ENCODE measurements at places on chromosomes 1 and 21.

DNA sequence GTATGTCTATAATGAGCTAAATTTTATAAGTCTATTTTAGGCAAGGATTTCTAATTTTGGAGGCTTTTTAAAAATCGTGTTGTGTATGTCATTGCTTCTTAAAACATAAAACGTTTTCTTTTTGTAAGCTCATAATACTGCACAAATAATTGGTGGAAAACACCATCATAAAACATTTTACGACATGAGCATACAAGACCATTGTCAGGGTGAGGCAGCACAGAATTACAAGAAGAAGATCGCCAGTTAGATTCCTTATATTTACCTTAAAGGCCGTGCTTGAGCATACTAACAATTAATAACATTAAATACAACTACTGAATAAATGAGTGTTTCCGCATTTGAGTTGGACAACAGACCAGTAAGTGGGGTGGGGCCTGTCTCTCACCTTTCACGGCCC lies 19.1 kb upstream of the LMX1A start:
- DNase-seq, result no peak

DNA sequence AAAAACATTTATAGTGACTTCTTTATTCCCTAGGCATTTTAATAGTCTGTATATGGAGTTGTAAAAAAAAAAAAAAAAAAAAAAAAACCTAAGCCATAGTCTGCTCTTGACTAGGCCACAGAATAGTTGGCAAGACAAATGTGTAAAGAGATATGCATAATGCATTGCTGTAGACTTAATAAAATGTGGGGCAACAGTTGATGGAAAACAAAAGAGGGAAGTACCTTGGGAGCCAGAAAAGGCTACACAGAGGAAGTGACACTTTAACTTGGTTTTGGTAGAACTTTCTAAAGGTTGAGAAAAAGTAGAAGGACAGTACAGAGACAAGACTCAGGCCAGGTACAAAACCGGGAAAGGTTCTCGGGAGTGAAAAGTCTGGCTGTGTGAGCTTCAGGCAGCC lies 802.9 kb upstream of the ADAMTS5 start:
- no peak for DNase-seq

GRCh38 chr21:36403713-36404112 lies 18.5 kb downstream of the CHAF1B start:
- no peak for DNase-seq

DNA sequence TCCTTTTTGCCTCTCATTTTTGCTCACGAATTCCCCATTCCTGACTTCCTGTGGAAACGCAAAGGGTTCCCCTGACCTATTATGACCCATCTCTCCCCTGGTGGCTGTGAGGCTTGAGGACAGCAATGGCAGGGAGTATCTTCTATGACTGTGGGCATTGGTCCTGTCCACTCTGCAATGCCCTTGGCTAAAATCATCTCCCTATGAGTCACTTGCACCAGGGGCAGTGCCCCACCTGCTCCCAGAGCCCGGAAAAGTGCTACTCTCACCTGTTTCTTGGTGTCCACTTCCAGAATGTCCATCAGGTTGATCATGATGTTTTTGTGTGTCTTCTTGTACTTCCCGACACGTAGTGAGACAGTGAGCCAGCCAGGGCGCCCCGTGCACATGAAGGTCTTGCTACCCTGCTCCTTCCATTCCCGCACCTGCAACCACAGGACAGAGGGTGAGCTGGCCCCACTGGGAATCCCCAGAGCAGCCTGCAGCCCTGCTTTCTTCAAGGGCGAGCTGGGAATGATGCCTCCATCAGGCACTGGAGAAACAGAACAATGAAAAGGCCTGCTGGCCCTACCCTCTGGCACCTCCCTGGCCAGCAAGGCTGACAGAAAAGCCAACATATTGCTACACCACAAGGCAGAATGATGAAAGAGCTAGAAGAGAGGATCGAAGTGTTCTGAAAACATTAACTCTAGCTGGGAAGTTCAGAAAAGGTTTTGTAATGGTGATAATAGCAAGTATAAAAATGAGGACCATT lies 3.5 kb downstream of the DHCR24 start:
- DNase-seq, result no peak

- DNase-seq, result no peak
Measured at GRCh38 chr1:229950020-229950419, 117.0 kb upstream of the GALNT2 start.

DNA sequence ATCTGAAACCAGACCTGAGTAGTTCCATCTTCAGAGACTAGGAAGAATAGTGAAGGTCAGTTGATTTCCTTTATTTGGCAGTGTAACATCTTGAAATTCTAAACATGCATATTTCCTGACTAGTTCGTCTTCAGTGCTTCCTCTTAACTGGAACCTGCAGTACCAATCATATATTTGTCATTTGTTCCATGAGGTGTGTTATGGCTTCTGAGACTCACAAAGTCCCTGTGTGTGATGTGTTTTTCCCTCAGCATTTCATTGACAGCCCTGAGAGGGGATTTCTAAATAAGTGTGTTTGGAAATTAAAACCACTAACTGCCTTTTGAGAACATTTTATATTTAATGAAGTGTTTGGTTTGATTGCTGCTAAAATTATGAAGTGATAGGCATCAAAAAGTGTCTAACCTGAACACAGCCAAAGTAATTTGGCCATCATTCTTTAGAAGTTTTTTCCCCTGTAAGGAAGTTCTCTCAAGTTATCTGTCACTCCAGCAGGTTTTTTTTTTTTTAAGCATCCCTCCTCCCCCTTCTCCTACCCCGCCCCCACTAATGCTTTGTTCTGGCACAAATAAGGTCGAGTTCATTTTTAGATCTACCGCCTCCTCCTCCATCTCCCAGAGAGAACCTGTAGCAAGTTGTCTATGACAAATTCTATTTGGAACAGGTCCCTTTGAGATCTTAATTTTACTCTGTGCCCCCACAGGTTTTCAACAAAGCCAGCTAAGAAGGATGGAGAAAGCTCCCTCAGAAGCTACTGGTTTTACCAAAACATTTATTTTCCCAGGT lies 61.4 kb downstream of the TMEM200B start:
- DNase-seq, result no peak

GRCh38 chr1:20732588-20733359 lies at the start of gene SH2D5:
SH2D5 (minus strand) TSS chr1:20732703; CDS start chr1:20728044, 4,659 bp downstream.
- DNase-seq, result peak; percentile 73

DNA sequence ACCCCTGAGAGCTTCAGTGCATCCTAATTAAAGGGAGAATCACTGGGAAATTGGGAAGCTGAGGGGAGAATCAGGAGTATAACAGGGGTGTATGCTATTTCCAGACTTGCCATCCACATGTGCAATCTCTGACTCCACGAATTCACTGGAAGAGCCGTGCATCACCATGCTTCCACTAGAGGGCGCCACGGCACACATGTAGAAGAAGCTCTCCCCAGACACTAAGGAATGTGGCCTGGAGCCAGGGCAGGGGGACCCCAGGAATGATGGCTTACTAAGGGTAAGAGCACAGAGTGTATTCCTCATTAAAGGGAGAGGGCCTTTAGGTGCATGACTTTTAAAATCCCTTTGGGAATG lies 81.5 kb downstream of the ABCA4 start:
- peak; percentile 48 for DNase-seq

DNA sequence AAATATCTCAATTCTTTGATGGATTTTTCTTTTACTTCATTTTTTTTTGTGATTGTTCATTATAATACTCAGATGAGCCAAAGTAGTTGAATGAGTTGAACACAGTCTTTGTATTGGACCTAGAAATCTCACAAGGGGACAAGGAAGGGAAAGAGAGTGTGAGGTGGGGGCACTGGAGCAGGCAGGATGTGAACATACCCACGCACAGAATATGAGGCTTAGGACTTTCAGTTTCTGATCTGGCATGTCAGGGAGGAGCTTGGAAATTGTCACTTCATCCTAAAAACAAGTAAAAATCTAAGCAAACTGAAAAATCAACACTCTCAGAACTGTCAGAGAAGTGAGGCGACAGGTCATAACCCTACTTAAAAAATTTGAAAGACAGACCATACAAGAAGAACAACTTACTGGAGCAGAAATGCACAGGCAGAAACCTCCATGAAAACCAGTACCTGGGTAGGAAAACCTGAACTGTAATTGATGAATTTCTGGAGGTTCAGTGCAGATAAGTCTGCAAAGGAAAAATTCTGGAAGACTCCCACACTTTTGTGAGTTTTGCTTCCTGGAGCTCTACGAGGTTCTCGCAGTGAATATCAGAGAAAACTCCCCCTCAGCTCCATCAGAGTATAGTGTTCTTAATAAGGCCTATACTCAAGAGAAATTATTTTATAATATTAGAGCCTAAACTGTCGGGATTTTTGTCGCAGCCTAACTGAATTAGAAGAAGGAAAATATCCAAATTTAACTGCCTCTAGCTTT lies 3.6 kb upstream of the PTGS2 start:
- no peak for DNase-seq

- no peak for DNase-seq
Measured at GRCh38 chr1:91872559-91873081, 13.3 kb downstream of the TGFBR3 start.

DNA sequence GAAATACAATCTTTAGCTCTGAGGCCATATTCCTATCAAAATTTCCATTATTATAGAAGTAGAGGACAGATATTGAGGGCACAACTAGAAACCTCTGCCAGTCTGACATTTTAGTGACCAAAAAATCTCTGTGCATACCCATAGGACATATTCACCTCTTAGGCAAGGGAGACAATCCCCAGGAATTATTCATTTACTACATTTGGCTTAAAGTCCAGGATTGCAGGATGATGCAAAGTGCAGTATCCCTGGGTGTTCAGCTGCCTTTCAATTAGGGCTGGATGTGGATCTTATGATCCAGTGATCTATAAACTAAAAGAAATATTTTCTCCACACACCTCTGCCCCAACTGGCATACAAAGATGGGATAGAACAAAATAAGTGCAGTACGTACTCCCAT lies 50.9 kb downstream of the PTGS2 start:
- DNase-seq, result no peak

DNA sequence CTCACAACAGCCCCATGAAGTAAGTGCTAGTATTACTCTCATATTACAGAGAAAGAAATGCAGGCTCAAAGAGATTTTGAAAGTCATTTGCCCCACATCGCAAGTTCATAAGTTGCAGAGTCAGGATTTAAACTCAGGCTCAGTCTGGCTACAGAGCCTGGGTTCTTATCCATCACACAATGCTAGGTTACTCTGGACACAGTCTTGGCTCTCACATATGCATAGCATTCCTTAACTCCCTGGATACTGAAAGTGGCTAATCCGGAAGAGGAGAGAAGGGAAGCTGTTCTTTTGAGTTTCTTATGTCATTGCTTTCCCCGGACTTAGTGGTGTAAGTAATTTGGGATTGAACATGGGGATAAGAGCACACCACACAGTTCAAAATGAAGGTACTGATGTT lies 357.4 kb upstream of the PLXNA2 start:
- no peak for DNase-seq

DNA sequence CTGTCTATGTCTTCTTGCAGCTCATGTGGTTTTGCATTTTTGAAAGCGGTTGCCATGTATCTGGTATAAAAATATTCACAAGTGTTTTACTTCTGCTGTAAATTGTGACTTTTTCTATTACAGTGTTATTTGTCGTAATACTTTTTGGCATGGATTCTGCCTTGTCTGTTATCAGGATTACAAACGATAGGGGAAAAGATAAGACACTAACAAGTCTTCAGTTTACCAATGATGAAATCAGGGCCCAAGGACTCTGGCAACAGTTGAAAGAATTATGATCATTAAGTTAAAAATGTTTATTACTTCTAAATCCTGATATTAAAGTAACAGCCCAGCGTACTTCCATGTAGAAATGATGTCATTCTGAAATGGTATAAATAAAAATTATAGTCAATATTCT lies 298.8 kb downstream of the KIF26B start:
- no peak for DNase-seq

DNA sequence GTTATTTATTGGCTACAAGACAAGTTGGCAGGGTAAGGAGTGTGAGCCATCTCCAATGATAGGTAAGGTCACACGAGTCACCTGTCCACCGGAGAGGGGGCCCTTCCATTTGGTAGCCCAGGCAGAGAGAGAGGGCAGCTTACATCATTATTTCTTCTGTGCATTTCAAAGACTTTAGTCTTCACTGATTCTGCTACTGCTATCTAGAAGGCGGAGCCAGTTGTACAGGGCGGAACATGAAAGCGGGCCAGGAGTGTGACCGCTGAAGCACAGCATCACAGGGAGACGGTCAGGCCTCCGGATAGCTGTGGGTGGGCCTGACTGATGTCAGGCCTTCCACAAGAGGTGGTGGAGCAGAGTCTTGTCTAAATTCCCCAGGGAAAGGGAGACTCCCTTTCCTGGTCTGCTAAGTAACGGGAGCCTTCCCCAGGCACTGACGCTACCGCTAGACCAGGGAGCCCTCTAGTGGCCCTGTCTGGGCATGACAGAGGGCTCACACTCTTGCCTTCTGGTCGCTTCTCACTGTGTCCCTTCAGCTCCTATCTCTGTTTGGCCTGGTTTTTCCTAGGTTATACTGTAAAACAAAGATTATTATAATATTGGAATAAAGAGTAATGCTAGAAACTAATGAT lies 36.7 kb downstream of the ZNF695 start:
- DNase-seq, result no peak

- peak; percentile 85 for DNase-seq
Measured at GRCh38 chr1:116151739-116152576, 40.8 kb downstream of the MAB21L3 start.

DNA sequence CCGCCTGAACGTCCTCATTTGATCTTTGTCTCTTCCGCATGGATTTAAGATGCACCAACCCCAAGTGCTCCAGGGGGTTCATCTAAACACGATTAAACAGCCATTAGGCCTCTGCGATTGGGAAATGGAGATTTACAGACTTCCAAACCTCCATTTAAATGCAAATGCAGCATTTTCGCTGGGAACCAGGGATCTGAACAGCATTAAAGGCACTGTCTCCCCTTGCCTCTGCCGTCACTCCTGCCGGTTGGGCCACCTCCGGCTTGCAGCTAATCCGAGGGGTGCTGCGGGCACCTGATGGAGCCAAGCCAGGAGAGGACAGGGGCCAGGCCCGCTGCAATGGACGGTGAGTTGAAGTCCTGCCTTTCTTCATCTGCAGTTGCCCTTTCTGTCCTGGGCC lies 70.3 kb upstream of the KLHDC7A start:
- no peak for DNase-seq

GRCh38 chr1:206834217-206834616 lies 31.2 kb upstream of the IL20 start:
- no peak for DNase-seq

- no peak for DNase-seq
Measured at GRCh38 chr1:44348061-44348485, 7.0 kb downstream of the ERI3 start.

- no peak for DNase-seq
Measured at GRCh38 chr1:14168326-14169063, 430.0 kb upstream of the KAZN start.

GRCh38 chr1:95126846-95127245 lies 9.7 kb downstream of the TLCD4 start:
- no peak for DNase-seq

DNA sequence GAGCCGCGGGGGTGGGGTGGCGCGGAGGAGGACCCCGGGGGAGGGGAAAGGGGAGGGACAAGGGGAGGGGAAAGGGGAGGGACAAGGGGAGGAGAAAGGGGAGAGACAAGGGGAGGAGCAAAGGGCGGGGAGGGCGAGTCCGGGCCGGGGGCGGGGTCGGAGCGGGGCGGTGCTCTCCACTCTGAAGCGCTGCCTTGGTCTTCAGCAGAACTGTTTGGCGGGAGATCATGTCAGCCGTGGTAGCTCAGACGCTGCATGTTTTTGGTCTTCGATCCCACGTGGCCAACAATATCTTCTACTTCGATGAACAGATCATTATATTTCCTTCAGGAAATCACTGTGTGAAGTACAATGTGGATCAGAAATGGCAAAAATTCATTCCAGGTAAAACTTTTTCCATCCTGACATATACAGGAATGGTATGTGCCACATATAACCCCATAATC lies 420 bp downstream of the CFAP57 start:
- DNase-seq, result peak; percentile 95

All from germinal center (tissue), 1 donor.